Activated CD4-positive, CD25-positive, alpha-beta regulatory T cell treated with anti-CD3 and anti-CD28 coated beads, Interleukin-2, amount 50 U/mL, for 16 hours (primary cell): ENCODE measurements at places on chromosomes 5 and 9.

- no peak for DNase-seq
These were observed 666.8 kb downstream of the PTPRD start for GRCh38 chr9:9945966-9946365.

DNA sequence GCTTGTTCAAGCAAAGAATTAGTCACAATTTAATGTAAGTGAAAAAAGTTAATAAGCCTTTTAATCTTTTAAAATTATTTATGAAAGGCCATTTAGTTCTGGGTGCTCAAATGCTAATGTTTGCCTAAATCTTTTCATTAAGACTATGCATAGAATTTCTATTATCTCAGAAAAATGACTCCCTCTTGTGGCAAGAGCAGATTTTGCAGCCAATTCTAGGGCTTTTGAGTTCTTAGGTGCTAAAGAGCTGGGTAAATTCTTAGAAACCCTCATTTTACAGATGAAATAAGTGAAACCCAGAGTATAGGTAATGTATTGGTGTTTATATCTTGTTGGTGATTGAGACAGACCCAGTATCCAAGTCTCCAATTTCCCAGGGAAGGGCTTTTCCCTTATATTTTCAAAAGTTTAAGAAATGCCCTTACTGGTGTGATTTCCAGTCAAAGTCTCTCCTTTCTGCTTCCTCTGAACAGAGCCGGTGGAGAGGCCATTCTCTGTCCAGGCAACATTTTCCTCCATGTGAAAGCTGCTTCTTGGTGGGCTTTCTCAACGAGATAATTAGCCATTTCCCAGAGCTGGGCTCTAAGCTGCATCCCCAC, 24.1 kb upstream of the PCSK5 start:
- DNase-seq: no peak

- no peak for DNase-seq
These were observed 9.7 kb upstream of the ANKDD1B start for GRCh38 chr5:75601567-75601966.

DNA sequence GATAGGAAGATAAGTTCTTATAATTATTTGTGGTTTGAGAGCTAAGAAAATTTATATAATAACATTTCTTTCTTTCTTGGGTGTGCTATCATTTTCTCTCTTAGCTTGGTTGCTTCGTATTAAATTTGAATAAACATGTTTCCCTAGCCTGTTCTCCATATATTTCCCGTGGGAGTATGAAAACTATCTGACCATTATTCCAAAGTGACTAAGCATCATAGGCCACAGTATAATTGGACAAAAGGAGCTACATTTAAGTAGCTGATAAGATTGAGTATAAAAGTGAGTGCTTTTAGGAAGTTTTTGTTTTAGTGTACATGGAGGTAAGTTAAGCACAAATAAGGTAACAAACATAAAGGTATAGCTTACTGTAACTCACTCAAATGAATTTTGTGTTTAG, 8.4 kb upstream of the OSMR start:
- no peak for DNase-seq

- DNase-seq: no peak
These were observed 267.6 kb downstream of the SPOCK1 start for GRCh38 chr5:137231540-137231939.

DNA sequence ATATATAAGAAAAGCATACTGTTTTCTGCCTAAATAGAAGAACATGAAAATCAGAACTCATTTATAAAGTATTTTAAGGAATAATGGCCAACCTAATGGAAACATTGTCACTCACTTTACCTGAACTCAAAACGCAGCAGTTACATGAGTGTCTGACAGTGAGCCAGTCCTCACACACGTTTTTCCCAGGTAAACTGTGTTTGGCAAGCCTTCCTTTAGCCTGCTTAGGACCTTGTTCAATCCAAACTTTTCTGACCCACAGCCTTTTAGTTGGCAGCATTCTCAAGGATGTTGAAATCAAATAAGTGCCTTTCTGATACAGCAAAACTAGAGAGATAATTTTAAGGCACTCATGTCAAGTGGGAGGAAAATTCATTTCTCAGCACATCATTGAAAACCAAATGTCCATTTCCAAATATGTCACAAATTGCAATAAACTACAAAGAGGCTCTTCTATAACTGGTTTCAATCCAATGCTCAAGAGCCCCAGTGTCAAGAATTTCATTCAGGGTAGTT, 83.5 kb upstream of the SPDL1 start:
- DNase-seq: no peak

DNA sequence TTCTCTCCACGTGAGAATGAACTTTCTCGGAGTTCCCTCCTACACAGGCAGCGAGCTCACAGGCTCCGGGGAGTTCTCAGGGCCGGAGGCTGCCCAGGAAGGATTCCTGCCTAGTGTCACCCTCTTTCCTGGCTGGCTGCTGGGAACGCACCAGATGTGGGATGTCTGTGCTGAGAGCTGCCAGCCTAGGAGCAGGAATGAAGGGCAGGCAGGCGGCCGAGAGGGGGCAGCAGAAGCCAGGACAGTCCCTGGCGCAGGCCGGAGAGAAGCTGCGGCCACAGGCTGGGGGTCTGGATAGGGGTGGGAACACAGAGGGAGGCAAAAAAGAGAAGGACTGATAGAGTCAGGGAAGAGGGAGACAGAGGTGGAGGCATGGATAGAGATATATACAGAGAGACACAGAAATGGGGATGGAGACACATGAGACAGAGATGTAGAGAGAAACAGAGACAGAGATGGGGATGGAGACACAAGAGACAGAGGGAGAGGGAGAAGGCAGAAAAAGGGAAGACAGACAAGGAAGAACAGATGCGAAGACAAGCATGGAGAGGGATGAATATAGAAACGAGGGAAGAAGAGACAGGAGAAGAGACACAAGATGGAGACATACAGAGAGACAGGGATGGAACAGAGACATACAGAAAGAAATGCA, 25.3 kb upstream of the ENHO start:
- DNase-seq: no peak

DNA sequence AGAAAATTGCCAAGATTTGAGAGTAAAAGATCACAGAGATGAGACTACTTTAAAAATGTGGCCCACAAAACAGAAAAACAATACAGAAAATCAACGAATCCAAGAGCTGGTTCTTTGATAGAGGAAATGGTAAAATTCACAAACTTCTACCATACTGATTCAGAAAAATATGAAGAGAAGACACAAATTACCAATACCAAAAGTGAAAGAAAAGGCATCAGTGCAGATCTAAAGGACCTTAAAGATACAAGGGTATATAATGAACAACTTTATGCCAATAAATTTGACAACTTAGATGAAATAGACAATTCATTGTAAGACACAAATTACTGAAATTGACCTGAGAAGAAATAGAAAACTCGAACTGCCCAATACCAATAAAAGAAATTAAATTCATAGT, 24.4 kb upstream of the SLC1A1 start:
- DNase-seq: no peak

- DNase-seq: no peak
These were observed 9.9 kb downstream of the PRUNE2 start for GRCh38 chr9:76896035-76896434.

- DNase-seq: no peak
These were observed 118.5 kb upstream of the ERCC6L2 start for GRCh38 chr9:95756986-95757385.

- no peak for DNase-seq
These were observed 175.0 kb downstream of the AUH start for GRCh38 chr9:91186632-91187108.

DNA sequence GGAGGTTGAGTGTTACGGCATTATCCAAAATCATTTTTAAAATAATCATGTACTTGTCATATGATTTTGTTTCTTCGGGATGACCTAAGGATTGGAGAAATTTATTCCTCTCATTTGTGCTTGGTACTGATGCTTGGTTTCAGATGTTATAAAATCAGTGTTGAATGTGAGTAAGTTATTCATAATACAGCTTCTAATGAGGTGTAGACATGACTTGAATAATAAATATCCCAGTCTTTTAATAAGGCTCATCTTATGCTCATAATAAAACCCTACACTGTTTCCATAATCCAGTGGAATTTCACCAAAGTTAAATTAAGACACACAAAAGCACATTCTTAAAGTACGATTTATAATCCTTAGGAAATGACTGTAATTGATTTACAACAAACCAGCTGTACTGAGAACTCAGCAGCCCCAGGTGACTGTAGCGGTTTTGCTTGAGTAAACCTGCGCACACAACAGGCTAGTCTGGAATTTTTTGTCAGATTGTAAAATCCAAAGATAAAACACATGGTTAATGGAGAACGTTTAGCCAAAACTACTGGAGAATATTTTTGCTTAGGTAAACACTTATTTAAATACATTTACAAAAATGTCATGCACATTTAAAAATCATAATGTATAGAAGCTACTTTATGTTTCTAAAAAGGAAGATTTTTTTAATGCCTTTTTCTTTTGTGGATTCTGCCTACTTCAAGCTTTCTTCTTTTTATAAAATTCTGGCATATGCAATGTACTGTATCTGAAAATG, 609.8 kb upstream of the GRAMD2B start:
- DNase-seq: no peak
